ENCODE measurements at places on chromosomes 5 and 9. TPM values are rescaled to one million over a fixed set of nuclear protein-coding genes. Genes with fewer than 3 reads are reported as not detected.
A peak's percentile ranks its signal among the peaks of the same experiment; 100 is the strongest.

IL9 gene
- polyA plus RNA-seq, result not detected

GRIA1 gene
- polyA plus RNA-seq, result not detected

PLAA gene
- polyA plus RNA-seq, result 11.5 TPM

JAKMIP2 gene
- polyA plus RNA-seq, result 0.13 TPM

TAF11L10 gene
- not detected for polyA plus RNA-seq

FBXO4 gene
- 12.7 TPM for polyA plus RNA-seq

EGFLAM gene
- 1.00 TPM for polyA plus RNA-seq

SYK gene
- polyA plus RNA-seq, result 14.0 TPM

CCL27 gene
- polyA plus RNA-seq, result 0.58 TPM

TNFSF15 gene
- polyA plus RNA-seq, result 1.1 TPM

PCDHGA12 gene
- polyA plus RNA-seq, result not detected

- no peak for DNase-seq
Observed at GRCh38 chr5:12095808-12096281, 191.6 kb upstream of the CTNND2 start.

- DNase-seq, result no peak
Observed at GRCh38 chr9:68482548-68482947, 58.1 kb downstream of the TMEM252 start.

- DNase-seq, result no peak
Observed at GRCh38 chr5:113219695-113220094, 215.1 kb downstream of the TSSK1B start.

DNA sequence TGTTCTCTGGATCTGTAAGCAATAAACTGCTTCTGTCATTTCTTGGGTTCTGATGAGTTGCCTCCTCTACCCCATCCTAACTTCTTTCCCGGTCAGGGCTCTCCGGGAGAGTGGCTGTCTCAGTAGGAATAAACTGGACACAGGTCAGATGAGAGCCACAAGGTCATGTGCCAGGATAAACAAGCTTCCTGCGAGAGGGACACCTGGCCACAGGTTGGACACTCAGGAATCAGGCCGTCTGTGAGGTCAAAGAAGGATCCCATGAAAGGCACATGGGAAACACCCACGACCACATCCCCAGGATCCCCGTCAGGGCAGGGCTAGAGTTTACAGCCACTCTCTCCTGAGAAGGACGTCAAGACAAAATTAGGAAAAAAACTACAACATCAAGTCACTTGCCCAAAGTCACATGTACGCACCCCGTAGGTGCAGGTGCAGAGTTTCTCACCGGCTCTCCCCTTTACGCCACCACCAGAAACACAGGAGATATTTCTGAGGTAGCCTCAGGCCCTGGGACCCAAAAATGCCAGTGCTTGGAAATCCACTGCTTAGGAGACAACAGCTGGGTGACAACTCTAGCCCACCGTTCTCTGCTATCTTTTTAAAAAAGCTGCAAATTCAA is 28.7 kb downstream of the CCT5 start:
- DNase-seq, result no peak

- DNase-seq, result no peak
Observed at GRCh38 chr9:70504834-70505233, 90.4 kb upstream of the KLF9 start.

GRCh38 chr5:150035139-150035895 is 34.8 kb downstream of the HMGXB3 start:
- no peak for DNase-seq

- no peak for DNase-seq
Observed at GRCh38 chr5:73319036-73319435, 129.5 kb downstream of the FOXD1 start.

GRCh38 chr5:111224561-111225345 is 569 bp downstream of the CAMK4 start:
- no peak for DNase-seq

DNA sequence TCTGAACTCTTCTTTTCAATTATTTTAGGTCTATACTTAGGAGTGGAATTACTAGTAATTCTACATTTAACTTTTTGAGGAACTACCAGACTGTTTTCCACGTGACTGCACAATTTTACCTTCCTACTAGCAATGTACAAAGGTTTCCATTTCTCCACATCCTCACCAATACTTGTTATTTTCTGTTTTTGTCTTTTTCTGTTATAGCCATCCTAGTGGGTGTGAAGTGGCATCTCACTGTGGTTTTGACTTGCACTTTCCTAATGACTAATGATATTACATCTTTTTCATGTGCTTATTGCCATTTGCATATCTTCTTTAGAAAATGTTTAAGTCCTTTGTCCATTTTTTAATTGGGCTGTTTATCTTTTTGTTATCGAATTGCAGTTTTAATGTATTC is 136.9 kb upstream of the EGFLAM start:
- DNase-seq, result no peak

DNA sequence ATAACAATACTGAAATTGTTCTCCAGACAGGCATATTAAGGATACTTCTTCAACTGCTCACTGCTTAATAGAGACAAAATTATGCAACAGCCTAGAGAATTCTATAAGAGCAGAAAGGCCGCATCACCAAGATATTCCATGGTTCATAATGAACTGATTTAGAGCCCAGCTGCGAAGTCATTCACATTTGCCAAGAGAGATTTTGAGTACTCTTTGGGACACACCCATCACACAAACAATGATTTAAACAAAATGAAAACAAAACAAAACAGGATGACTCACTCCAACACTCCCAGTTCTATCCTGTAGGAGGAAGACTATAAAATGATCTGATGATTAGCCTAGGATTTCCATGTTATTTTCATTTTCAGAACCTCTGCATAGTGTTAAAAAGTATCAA is 145.7 kb upstream of the GNA14 start:
- DNase-seq, result no peak

DNA sequence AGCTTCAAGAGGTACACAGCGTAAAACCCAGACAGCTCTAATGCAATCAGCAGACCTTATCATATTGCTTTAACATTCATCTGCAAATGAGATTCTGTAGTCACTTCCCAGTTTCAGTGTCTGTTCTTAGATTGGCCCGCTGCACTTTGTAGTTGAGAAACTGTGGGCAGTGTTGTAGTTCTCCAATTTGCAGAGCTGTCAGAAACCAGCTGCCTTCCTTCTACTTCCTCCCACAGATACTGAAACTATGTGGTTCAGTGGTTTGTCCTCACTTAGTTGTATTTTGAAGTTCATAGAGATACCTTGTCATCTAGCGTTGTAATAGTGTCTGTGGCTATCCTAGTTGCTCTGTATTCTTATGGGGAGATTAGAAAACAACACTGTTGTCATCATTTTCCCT is 39.6 kb upstream of the TRIM36 start:
- DNase-seq, result no peak

DNA sequence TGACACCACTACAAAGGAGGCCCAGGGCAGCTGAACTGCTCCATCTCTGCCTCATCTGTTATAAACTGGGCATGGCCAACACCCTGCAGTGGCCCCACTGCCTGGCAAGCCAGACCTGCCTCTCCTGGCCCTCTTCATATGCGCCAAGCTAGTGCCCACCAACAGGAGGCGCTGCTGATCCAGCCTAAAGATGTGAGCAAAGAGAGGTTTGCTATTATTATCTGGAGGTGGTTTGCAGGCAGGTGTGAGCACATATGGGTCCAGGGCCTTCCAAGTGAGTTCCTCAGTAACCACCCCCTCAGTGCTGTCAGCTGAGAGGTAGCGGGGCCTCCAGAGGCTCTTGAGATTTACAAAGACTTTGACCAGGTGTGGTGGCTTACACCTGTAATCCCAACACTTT is 232.2 kb downstream of the SYK start:
- no peak for DNase-seq

- DNase-seq, result peak; percentile 6
Observed at GRCh38 chr5:1512541-1513291, 11.0 kb downstream of the LPCAT1 start.

DNA sequence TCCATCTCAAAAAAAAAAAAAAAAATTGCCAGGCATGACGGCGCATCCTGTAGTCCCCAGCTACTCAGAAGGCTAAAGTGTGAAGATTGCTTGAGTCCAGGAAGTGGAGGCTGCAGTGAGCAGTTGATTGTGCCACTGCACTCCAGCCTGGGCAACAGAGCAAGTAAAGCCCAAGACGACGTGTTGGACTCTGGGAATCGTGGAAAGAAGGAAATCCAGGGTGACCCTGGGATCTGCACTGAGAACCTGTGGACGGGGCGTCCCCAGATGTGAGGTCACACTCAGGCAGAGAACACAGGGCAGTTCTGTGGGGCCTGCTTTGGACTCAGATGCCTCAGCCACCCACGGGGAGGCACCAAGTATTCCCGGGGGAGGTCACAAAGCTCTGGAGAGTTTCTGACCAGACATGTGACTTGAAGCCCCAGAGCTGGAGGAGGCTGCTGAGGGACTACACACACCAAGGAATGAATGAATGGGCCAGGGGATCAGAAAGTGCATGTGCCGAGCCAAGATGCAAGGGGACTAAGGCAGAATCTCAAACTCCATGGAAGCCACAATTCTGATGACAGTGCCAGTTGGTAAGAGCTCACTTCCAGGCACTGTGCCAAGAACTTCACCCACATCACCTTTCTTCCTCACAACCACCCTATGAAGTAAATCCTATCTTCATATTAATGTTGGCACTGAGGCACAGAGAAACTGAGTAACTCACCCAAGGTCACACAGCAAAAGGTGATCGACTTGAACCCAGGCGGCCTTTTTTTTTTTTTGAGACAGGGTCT is 12.9 kb downstream of the DYNC2I2 start:
- no peak for DNase-seq

DNA sequence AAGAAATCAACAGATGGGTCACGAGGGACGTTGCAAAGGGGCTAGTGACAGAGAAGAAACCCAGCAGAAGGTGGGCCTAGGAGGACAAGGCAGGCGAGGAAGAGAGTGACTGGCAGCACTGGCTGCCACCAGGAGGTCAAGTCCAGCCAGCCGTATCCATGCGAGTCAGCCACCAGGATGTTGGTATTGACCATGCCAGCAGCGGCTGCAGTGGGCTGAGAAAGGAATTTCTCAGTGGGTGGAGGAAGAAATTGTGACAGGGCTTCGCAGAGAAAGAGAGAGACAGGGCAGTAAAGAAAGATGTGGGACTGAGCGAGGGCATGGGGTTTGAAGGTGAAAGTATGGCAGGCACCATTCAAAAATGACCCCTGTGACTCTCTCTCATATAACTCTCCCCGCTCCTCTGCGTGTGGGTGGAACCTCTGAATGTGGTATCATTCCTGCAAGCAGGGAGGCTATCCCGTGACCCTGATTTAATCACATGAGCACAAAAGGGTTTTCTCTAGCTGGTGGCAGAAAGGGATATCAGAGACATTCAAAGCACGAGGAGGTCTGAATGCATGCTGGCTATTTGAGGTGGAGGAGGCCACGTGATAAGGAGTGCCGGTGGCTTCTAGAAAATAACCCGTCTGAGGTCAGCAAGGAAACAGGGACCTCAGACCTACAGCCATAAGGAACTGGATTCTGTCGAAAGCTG is 45.4 kb upstream of the FBXW11 start:
- no peak for DNase-seq

DNA sequence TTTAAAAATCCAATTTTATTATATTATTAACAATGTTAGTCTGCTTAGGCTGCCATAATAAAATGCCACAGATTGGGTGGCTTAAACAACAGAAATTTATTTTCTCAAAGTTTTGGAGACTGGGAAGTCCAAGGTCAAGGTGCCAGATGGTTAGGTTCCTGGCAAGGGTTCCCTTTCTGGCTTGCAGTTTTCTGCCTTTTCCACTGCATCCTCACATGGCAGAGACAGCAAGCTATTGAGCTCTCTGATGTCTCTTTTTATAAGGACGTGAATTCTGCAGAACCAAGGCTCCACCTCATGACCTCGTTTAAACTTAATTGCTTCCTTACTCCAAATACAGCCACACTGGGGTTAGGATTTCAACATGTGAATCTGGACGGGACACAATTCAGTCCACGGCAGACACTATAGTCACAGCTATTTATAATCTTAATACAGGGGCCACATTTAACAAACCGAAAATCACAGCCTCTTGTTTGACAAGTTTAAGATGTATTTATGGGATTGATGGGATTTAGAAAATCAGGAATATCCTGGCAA is 174.9 kb upstream of the PUM3 start:
- no peak for DNase-seq

DNA sequence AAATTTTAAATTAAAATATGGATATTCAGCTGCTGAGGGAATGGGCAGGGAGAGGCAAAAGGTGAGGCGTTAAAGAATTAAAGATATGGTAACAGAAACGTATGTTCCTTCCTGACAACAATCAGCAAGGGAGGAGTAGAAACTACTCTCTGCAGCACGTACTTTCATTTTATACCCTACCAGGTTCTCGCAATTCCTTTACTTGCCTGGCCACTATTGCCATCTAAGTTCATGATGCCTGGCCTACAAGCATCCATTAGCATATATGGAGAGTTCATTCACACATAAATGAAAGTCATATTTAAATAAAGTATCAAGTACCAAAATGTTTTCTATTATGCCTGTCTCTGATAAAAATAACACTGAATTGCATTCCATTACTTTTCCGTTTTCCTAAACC is 125.1 kb downstream of the BNC2 start:
- DNase-seq, result no peak

DNA sequence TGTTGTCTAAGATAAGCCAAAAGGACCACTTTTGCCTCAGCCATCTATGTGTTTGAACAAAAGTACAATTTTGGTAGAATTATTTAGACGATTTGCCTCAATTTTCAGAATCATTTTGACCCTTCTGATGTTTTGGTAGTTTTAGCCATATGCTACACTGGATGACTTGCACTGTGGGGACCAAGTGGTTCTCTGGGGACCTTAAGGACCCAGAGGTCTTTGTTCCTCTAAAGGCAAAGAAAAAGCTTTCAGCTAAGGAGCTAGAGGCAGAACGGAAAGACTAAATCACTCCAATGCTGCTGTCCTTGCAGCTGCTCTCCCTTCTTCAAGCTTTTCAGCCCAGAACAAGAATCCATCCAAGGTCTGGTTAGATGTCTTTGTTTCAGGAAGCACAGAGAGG is 51.0 kb upstream of the APC start:
- no peak for DNase-seq

DNA sequence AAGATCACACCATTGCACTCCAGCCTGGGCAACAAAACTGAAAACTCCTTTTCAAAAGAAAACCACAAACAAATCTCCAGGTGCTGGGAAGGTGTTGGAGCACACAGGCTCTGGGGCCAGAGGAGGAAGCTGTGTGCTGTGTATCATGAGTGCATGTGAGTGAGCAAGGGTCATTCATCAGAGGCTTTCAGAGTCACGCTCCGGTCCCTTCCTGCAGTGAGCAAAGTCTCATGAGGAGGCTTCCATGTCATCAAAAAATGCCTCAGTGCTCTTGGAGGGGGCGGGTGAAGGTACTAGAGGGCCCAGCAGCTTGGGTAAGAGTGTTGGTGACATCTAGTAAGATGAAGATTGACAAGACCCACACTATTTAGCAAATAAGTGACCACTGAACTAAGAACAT is 48.3 kb upstream of the TESK1 start:
- DNase-seq, result no peak

All from stomach (tissue), 19 donors.